ENCODE measurements at places on chromosomes 7 and 10. TPM values are rescaled to one million over a fixed set of nuclear protein-coding genes. Genes with fewer than 3 reads are reported as not detected.

CALHM2 gene
- 1.6 TPM for total RNA-seq

DNA sequence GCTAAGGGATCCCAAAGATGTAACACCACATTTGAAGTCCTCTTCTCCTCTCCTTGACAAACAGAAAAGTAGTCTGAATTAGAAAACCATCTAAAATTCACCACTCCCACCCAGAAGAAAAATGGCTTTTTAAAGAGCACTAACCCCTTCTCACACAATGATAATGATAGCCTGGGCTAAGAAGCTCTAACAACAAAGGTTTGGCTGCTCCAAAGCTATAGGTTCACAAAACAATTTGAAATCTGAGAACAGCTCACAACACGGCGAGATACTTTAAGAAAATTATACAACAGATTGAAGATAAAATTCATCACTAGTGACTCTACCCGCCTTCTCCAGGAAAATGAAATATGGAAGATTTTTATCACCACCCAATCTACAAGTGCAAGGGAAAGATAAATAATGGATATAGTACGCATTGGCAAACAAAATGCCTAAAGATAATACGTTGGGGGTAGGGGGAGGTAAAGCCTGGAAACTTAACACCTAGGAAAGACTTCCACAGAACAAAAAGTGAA is 7.4 kb downstream of the ITGB1 start:
- DNase-seq = no peak

DNA sequence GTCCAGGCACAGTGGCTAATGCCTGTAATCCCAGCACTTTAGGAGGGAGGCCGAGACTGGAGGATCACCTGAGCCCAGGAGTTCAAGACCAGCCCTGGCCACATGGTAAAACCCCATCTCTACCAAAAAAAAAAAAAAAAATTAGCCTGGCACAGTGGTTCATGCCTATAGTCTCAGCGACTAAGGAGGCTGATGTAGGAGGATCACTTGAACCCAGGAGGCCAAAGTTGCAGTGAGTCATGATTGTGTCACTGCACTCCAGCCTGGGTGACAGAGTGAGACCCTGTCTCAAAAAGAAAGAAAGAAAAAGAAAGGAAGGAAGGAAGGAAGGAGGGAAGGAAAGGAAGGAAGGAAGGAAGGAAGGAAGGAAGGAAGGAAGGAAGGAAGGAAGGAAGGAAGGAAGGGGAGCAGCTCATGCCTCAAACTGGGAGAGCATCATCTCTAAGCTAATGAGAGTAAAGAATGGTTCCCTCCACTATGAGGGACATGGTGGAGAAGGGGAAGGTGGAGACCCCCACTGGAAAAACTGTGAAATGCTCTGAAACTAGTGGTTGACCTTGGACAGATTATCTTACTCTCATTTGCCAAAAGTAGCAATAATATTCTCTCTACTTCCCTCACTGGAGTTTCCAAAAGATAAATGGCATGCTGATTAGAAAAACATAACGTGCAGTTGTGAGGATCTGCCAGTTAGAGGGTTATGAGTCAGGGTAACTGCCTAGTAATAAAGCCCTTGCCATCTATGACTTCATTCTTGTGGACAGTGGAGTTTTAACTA is 16.8 kb downstream of the GIMAP5 start:
- DNase-seq = no peak

DNA sequence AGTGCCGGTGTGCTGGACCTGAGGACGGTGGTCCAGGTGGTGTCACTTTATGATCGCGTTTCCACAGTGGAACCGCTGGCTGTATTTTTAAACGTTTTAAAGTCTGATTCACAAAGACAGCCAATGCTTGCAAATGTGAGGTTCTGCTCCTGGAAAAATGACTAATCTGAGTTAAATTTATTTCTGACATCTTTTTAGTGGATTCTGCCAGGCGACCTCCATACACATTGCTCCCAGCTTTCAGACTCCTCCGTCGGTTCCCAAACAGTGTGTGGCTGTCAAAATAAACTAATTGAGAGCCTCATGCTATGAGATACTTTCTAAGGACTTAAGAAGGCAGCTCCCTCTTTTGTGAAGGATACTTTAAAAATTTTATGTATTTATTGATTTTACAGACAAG is 12.7 kb upstream of the TTYH3 start:
- DNase-seq = no peak

DNA sequence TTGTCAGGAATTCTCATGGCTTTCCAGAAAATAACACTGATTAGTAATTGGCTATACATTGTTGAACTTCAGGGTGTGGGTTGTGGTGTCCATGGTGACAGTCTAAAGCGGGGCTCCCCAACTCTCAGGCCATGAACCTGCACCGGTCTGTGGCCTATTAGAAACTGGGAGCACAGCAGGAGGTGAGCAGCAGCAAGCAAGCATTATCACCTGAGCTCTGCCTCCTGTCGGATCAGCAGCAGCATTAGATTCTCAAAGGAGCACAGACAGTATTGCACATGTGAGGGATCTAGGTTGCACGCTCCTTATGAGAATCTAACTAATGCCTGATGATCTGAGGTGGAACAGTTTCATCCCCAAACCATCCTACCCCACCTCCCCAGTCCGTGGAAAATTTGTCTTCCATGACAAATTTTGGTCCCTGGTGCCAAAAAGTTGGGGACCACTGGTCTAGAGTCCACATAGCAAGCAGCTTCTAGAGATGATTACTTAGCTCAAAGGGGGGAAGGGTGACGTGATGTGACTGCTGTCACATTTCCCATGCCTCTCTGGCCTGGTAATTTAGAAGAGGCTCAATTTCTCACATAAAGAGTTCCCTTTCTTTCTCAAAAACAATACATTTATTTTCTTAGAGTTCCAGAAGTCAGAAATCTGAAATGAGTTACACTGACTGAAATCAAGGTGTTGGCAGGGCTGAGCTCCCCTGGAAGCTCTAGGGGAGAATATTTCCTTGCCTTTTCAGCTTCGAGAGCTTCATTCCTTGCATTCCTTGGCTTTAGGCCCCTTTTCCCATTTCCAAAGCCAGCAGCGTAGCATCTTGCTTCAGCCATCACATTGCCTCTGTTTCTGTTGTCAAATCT is 17.6 kb upstream of the FAM221A start:
- DNase-seq = no peak

NPSR1 gene
- total RNA-seq = not detected

- no peak for DNase-seq
These were observed 101.6 kb downstream of the DYNC2I1 start for GRCh38 chr7:158957921-158958491.

FERD3L gene
- total RNA-seq = not detected

DNA sequence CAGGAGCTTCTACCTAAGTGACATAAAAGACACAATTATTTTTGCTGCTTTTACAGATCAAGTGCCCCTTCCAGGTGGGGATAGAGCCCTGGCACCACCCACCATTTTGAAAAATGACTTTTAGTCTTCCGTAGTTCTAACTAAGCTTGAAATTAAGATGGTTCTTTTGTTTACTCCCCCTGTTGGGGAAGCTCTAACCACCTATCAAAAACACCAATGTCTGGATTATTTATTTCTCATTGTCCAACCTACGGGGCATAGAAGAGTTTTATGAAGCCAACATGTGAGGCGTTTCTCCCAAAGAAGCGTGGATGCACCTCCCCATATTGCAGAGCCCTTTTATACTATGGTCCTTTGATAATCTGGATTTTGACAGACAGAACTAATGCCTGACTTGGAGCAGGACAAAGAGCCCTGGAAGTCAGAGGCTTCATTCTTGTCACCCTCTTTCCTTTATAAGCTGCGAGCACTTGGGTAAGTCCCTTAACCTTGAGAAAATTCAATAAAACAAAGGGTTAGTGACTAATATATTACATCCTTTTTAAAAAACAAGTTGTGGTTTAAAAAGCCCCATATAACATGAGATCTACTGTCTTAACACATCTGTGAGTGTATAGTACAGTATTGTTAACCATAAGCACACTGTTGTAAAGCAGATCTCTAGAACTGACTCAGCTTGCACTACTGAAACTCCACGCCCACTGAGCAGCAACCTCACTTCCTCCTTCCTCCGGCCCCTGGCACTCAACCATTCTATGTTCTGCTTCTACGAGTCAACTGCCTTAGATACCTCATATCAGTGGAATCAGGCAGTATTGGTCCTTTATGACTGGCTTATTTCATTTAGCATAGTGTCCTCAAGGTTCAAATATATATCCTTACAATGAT is 67.5 kb downstream of the ATXN7L1 start:
- no peak for DNase-seq

FKBP9 gene
- total RNA-seq = 20.3 TPM

- DNase-seq = no peak
These were observed 920.2 kb downstream of the TYW1 start for GRCh38 chr7:67916571-67917436.

GRCh38 chr7:98784216-98784785 is 85.5 kb downstream of the TMEM130 start:
- DNase-seq = no peak

GRCh38 chr10:114691442-114691941 is 33.4 kb upstream of the ABLIM1 start:
- DNase-seq = no peak

FAM25C gene
- total RNA-seq = not detected

ADRB1 gene
- 0.05 TPM for total RNA-seq

MYH16 gene
- total RNA-seq = not detected

DNA sequence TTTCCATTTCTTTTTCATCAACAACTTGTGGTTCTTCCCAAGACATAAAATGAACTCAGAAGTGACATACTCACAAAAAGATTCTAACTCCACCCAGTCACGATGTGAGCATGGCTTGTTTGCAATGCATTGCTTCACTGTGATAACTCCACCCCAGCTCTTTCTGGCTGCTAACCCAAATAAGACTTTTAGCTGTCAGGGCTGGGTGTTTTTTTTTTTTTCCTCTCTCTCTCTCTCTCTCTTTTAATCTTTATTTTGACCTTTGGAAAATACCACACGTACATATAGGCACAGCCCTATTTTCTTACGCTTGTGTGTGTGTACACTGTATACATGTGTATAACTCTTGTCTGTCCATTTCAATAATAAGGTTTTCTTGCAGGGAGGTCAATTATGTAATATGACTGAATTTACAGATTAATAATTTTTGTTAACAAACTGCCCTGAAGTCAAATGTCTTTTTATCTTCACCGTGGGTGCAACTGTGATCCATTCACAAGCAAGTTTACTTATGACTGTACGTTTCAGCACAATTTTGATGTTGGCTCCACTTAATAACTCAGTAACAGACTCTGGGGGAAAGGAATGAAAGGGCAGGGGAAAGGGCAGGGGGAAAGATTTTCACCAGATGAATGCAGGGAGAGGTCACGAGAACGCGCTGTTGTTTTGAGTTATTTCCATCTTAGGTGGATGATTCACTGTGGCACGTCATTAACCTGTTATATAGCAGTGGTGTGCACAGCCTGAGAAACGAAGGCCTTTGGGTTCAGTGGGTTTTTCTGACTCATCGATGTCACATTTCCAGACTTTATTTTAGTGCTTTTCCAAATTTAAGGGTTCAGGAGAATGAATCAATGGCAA is 49.1 kb downstream of the APBB1IP start:
- no peak for DNase-seq

GRCh38 chr7:88347517-88347916 is 40.8 kb upstream of the STEAP4 start:
- no peak for DNase-seq

DNA sequence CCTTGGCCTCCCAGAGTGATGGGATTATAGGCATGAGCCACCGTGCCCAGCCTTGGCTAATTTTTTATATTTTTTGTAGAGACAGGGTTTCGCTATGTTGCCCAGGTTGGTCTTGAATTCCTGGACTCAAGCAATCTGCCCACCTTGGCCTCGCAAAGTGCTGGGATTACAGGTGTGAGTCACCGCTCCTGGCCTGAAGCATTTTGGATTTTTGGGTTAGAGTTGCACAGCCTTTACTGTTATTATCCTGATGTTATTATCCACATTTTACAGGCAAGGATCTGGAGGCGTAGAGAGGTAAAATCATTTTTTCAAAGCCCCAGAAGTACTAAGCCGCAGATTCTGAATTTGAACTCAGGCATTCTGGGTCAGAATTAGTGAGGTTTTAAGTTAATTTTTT is 75.4 kb downstream of the TCF7L2 start:
- DNase-seq = no peak

GRCh38 chr7:40230101-40230500 is 95.3 kb downstream of the SUGCT start:
- DNase-seq = no peak

GRCh38 chr7:80748363-80749042 is 110.1 kb downstream of the CD36 start:
- DNase-seq = no peak

DNA sequence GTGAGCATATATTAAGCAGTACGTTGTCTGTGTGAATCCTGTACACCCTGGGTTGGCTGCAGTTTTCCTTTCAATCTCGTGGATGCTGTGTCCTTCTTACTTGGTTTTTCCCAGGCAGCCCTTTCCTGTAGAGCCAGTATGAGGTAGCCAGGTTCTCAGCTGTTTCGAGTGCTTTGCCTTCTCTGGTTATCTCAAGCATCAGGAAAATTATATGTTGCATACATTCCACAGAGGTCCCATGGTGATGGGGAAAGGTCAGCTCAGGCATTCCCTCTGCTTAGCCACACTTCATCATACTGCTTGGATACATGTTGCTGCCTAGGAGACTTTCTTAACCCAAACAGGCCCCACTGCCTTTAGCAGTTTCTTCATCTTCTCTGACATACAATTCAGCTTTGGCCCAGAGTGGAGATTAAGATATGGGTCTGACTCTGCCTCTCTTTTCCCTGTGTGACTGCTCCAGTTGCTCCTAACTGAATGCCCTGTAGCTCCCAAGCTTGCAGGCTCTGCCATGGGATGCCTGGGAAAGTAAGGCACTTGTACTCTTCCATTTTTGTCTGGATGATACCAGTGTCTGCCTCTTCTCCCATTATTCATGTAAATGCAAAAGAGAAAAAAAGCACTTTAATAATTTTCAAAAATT is 11.3 kb downstream of the GNAI1 start:
- no peak for DNase-seq

GRCh38 chr7:38681882-38682281 is 50.7 kb upstream of the AMPH start:
- DNase-seq = no peak

DNA sequence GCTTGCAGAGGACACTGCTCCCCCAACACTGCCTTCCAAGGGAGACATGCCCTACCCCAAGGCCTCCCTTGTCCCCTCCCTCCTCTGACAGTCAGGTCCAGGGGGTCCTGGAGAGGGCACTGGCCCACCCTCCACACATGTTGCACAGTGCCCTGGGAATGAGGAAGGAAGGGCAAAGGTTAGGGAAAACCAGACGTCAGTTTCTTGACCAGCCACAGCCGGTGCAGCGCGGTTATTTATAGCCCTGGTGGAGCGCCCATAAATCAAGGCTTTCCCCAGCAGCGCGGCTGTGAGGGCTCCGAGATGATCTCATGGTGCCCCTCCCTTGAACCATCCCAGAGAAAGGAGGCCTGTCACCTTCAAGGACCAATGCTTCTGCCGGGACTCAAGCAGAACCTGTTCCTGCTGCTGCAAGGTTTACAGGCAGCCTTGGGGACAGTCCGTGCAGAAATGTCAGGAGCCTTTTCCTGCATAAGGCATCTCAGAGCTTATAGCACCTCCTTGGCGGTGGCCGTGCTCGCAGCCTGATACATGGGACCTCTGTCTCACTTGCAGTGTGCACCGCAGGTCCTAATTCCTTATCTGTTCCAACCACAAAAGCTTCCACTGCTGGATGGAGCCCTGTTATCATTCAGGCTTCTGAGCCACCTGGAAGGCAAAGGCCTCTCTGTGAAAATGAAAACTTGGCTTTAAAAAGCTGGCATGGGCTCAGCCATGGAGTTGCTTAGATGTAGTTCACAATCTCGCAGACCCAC is 127.3 kb downstream of the LHPP start:
- DNase-seq = no peak
